EL (cell line): ENCODE measurements at places on chromosomes 13 and 19.

GRCh38 chr19:18438331-18439024 lies 545 bp upstream of the ISYNA1 start:
- no peak for DNase-seq

GRCh38 chr19:39970425-39970674 lies 615 bp upstream of the PSMC4 start:
- DNase-seq: no peak

DNA sequence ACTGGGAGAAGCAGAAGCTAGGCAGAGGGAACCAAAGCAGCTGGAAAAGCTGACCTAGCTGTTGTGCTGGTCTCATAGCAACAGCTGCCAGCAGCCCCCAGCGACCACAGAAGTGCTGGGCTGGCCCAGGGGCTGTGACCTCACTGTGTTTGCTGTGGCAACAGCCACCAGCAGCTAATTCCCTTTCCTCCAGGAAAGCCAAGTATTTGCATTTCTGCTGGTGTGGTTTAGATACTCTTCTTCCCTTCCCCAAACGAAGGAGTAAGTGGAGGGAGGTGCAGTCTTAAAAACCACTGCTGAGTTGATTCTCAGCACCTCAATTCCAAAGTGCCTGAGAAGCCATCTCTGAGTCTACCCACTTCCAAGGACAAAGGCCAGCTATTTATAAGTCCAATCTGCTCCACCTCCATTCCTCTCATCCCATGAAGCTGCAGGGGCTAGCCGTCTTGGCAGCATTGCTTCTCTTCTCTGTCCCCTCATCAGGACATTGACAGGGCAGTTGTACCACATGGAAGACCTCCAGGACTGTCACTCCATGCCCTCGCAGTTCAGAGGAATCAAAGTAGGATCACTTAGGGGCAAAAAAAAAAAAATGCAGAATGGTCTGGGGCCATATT lies 11.5 kb upstream of the CCDC97 start:
- DNase-seq: peak; percentile 44

DNA sequence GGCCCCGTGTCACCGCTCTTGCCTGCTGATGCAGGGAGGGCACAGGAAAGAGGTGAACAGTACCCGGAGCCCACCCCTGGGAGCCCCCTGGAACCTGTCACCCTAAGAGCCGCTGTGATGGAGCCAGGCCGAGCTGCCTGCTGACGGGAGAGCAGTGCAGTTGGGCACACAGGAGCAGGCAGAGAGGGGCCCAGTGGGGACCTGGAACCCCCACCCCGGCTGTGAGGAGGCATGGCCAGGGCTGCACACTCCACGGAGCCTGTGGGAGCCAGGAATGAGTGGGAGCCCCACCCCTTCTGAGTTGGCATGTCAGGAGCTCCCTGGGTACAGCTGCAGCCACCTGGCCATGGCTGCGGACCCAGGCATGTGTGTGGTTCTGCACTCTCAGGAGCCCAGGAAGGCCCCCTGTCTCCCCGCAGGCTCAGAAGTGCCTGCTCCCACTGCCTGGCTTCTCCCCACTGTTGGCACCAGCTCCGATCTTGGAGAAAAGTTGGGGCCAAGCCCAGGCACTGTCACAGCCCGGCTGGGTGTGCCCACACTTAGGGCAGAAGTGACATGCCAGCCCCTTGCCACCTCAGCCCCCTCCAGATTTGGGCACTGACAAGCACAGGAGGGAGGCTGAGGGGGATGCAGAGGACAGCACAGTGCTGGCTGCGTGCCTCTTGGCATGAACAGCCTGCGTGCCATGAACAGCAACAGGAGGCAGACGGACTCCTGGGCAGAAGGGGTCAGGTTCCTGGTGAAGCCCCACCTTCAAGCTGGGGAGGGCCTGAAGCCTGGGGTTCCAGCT lies 6.3 kb downstream of the CFAP97D2 start:
- no peak for DNase-seq

GRCh38 chr19:50626011-50626410 lies 13.7 kb downstream of the SYT3 start:
- no peak for DNase-seq

GRCh38 chr13:23372264-23372906 lies 61.1 kb downstream of the SACS start:
- peak; percentile 61 for DNase-seq

DNA sequence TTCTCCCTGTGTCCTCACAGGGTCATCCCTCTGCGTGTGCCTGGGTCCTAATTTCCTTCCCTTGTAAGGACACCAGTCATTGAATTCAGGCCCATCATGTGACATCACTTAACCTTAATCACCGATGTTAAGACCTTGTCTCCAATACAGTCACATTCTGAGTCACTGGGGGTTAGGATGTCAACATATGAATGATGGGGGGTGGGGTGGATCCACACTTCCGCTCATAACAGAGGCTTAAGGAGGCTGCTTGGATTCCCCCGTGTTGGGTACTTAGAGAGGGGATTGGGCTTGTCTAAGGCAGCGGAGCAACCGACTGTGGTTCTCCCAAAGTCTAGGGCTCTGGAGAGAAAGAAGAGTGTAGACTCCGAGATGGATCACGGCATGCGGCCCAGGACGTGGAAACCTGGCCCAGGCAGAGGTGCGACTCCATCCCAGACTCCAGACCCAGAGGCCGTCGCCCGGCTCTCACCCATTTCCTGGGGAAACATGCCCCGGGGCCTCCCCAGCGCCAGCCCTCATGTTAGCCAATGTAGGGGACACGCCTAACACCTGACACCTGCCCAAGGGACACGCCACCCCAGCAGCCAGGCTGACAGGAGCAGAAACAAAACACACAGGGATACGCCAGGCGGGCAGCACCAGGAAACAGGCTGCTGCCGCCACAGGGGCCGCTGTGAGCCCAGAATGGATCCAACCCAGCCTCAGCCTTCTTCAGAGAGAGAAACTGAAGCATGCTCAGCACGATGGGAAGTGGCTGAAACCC lies 17.1 kb upstream of the IGLON5 start:
- no peak for DNase-seq

- peak; percentile 70 for DNase-seq
Measured at GRCh38 chr19:14363183-14364097, 17.8 kb upstream of the ADGRE5 start.

- DNase-seq: peak; percentile 8
Measured at GRCh38 chr13:83691966-83692365, 190.3 kb downstream of the SLITRK1 start.

- no peak for DNase-seq
Measured at GRCh38 chr13:51237386-51237785, 15.2 kb downstream of the FAM124A start.
